Liver (tissue), 10 donors: ENCODE measurements at places on chromosomes 6 and 20. TPM values are rescaled to one million over a fixed set of nuclear protein-coding genes. Genes with fewer than 3 reads are reported as not detected.

PAK5 gene
- polyA plus RNA-seq, result 0.04 TPM

RIMS4 gene
- polyA plus RNA-seq, result not detected

CTAGE9 gene
- polyA plus RNA-seq, result not detected

FOXP4 gene
- 16.0 TPM for polyA plus RNA-seq

DACT2 gene
- polyA plus RNA-seq, result 0.25 TPM

PLAGL1 gene
- 1.3 TPM for polyA plus RNA-seq

ABCC10 gene
- polyA plus RNA-seq, result 4.9 TPM

C6orf118 gene
- polyA plus RNA-seq, result not detected

CCDC170 gene
- polyA plus RNA-seq, result 0.53 TPM

NNAT gene
- 0.09 TPM for polyA plus RNA-seq

C6orf47 gene
- 2.0 TPM for polyA plus RNA-seq

TMEM181 gene
- 9.7 TPM for polyA plus RNA-seq

GCNT2 gene
- 4.3 TPM for polyA plus RNA-seq

SDCBP2 gene
- 6.1 TPM for polyA plus RNA-seq

CCN6 gene
- 0.54 TPM for polyA plus RNA-seq

GPR6 gene
- polyA plus RNA-seq, result not detected

SOX18 gene
- 1.1 TPM for polyA plus RNA-seq

ZBTB46 gene
- 1.2 TPM for polyA plus RNA-seq

FUT9 gene
- not detected for polyA plus RNA-seq

CRISP3 gene
- not detected for polyA plus RNA-seq

SIRPB1 gene
- polyA plus RNA-seq, result 0.47 TPM

HLA-DRA gene
- 53.4 TPM for polyA plus RNA-seq

- DNase-seq, result no peak
Observed at GRCh38 chr6:108862479-108863191, 14.4 kb downstream of the ARMC2 start.

- DNase-seq, result no peak
Observed at GRCh38 chr20:62762801-62763368, 33.4 kb upstream of the MRGBP start.

GRCh38 chr6:25934156-25934555 is 3.7 kb upstream of the SLC17A2 start:
- no peak for DNase-seq

DNA sequence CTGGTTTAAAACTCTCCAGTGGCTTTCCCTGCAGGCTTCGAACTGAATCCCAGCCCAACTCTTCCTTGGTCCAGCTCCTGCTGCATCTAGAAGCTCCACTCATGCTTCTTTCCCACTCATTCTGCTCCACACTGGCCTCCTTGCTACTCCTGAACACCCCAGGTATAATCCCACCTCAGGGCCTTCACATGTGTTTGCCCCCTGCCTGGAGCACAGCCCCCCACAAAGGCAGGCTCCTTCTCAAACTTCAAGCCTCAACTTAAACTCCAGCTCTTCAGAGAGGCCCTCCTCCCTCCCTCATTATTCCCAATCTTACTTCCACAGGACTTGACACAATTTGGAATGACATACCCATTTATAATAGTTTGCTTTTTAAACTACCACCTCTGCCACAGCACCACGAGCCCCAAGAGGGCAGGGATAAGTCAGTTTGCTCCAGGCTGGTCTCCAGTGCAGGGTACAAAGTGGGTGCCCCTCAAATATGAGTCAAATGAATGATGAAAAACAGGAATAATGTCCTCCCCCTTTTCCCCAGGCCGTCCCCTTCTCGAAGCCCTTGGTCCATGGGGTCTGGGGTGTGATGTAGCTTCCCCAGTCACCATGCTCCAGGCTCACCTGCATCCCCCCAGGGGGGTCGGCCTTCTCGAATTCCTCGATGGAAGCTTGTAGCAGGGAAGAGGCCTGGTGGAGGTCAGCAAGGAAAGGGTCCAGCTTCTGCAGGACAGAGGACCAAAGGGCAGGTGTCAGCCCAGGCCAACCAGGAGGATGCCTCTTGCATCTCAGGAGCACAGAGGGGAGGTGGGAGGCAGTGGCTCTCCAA is 37.4 kb downstream of the KIAA1755 start:
- DNase-seq, result no peak

- no peak for DNase-seq
Observed at GRCh38 chr20:61585764-61586163, 333.7 kb downstream of the CDH4 start.

DNA sequence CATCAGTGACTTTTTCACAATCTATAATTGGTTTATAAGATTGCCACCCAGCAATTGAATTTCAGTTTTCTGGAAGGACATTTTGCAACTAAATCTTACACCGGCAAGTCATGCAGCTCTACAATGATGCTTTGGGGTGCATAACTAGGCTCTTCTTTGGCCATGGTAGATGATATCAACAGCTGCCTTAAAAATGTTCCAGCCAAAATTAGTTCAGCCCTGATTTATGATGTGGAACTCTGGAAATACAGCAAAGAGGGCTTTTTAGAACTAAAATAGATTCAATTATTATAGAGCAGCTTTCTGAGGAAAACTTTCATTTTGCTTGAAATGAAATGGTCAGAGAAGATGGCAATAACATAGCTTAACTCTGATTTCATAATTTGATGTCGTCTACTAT is 18.4 kb upstream of the MCM9 start:
- no peak for DNase-seq

DNA sequence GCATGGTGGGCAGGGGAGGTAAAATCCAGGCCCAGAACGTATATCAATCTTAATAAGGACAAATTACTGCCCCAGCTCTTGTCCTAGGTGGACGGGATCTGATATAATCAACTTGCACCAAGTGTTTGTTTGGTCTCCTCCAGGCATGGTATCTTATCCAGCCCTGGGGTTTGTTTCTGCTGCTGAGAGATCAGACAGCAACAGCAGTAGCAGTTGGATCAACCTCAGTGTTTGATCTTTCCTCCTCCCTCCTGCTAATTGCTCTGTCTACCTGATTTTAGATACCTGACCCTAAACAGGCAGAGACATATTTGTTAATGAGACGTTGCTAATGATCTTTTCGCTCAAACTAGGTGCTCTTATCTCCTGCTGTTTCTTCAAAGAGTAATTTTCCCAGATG is 100.4 kb upstream of the BACH2 start:
- no peak for DNase-seq

- no peak for DNase-seq
Observed at GRCh38 chr6:40892223-40892622, 146.8 kb downstream of the UNC5CL start.

DNA sequence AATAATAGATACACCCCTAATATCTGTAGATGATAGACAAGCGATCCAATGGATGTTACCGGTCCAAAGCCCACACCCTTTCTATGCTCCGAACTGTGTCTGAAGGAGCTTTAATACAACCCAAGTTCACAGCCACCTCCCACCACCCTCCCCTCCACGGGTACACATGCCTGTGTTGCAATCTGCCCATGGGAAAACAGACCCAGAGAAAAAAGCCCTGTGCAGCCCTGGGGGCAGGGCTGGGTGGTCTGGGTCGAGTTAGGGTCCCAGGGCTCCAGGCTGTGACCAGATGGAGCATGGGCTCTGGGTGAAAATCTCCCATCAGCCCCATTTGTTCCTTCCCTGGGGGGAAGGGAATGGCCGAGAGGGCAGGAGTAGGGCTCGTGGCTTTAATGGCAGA is 65.8 kb downstream of the BANF2 start:
- no peak for DNase-seq

GRCh38 chr6:35725081-35725708 is 11.6 kb upstream of the ARMC12 start:
- no peak for DNase-seq

GRCh38 chr6:144289006-144289405 is 3.9 kb downstream of the UTRN start:
- DNase-seq, result no peak

- peak; percentile 47 for DNase-seq
Observed at GRCh38 chr20:41249411-41250281, 67.9 kb downstream of the ZHX3 start.

GRCh38 chr6:38695933-38696332 is 7.0 kb downstream of the GLO1 start:
- DNase-seq, result no peak

DNA sequence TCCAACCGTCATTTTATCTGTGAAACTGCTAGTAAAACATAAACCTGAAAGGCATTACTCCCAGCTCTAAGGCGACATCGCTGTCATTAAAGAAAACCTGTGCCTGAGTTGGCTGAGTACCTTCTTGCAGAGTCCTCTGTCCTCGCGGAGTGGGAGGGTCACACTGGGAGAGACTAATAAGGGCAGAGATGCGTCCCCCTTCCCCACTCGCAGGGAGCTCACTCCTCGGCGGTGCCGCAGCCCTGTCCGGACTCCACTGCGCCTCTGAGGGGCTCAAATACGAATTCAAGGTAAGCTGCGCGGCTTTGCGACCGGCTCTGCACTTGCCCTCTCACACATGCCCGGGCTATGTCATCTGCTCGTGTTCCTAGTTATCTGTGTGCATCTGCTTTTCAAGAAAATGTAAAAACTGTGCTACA is at the start of gene COL19A1:
Gene COL19A1, plus strand, starts transcription at position 206 of the 419 bp plus-strand sequence. CDS start 13,012 bp downstream, outside the sequence.
- no peak for DNase-seq

DNA sequence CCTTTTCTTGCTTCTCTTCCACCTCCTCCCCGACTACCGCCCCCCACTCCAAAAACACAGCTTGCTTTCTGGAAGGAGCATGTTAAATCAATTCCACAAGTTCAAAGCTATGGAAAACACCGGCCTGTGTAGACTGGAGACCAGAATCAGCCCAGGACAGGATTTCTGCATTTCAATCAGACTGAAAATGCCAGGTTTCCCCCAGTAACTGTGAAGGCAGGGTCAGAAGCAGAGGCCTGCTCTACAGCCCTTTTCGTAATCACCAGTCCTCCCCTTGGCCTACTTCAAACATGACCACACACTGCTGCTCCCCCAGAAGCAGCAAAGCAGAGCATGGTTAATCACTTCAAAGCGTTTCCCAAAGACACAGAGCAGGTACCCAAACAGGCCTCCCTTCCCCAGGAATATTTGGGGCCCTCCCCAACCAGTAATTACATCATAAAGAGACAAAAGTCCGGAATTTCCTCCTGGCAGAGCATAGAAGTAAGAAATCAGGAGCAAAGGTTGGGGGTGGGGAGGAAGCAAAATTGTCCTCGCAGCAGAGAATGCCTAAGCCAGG is 38.4 kb downstream of the ZMYND8 start:
- no peak for DNase-seq

DNA sequence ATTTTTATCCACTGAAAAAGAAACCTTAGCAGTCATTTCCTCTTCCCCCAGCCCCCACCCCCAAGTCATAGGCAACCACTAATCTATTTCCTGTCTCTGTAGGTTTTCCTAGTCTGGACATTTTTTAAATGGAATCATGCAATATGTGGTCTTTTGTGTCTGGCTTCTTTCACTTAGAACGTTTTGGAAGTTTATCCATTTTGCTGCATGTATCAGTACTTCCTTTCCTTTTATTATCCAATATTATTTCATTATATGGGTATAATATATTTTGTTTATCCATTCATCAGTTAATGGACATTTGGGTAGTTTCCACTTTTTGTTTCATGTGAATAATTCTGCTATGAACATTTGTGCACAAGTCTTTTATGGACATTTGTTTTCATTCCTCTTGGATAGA is 99.3 kb upstream of the BMP5 start:
- DNase-seq, result no peak

DNA sequence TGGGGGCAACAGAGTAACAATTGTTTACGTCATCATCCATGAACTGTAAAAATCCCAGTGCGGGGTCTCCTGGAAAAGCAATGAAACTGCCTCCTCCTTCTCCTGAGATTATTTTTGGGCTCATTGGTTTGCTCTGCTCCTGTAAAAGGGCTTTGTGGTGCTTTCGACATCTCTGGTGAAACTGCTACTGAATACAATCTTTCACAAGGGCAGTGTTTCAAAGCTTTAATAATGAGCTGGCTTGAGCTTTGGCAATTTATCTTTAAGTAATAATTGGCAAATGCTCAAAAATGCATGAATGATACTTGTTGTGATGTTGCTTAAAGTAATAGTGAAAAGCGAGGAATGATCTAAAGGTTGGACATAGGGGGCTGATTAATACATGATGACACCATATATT is 43.5 kb upstream of the ENPP1 start:
- no peak for DNase-seq

GRCh38 chr6:149698175-149698574 is 19.7 kb downstream of the LATS1 start:
- no peak for DNase-seq

GRCh38 chr20:24597051-24597450 is 127.6 kb downstream of the SYNDIG1 start:
- DNase-seq, result no peak

DNA sequence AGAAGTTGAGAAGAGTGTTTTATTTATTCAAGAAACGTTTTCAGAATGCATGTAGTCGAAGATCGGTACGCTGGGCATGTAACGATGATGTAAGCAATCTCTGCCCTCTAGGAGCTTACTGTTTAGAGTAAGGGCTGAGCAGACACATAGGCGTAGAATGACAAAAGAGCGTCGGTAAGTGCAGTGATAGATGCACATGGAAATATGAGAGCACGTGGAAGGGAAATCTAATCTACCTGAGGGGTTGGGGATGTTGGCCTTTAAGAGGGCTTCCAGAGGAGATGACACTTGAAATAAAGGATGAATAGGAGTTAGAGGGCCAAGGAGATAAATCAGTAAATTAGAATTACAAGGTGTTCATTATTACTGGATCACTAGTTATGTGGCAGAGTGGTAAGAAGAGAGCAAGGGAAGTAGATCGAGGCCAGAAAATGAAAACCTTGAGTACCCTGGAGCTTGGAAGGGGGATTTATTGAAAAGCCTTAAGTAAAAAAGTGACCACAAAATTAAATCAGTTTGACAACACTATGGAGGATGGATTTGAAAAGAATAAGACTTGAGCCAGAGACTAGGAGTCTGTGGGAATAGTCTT is 782 bp downstream of the TRMT11 start:
- no peak for DNase-seq

GRCh38 chr6:169558378-169558773 is 143.5 kb downstream of the WDR27 start:
- DNase-seq, result no peak
